ENCODE measurements at places on chromosomes 4 and X. TPM values are rescaled to one million over a fixed set of nuclear protein-coding genes. Genes with fewer than 3 reads are reported as not detected.

DNA sequence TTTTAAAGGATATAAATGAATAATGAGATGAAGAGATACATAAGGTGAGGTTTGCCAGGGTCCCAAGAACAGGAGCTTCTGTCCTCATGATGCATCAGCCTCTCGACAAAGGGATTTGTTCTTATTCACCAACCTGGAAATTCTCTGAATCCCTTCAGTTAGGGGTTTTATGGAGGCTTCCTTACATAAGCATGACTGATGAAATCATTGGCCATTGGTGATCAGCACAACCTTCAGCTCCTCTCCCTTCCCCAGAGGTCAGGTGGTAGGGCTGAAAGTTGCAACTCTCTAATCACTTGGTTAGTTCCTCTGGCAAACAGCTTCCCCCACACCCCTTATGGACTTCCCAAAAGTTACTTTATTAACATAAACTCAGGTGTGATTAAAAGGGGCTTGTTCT is 222.0 kb downstream of the SPRY1 start:
- DNase-seq, result no peak
- H3K27me3 ChIP-seq, result no peaks in the 10 kb centered on the region
- peaks cover 10% of the 10 kb centered on the region for H3K4me1 ChIP-seq

DNA sequence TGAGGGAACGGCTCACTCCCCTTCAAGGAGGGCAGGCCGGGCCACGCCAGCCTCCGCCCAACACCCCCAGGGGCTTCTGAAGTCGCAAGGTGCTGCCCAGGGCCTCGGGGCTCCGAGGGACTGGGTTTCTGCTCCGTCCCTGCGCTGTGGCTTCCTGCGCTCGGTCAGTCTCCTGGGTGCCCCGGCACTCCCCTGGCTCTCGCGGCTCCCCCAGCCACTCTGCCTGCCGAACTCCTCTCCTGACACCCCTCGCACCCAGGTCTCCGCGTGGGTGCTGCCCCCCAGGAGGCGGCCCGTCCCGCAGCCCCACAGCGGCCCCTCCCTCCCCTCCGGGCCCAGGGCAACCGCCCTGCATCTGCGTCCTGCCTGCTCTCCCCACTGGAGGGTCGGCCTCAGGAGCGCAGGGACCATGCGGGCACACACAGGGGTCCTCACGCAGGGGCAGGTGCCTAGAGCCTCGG is 151.9 kb downstream of the AFAP1 start:
- H3K27me3 ChIP-seq, result no peaks in the 10 kb centered on the region
- no peak overlapping the region for H3K27ac ChIP-seq
- no peak overlapping the region for H3K4me3 ChIP-seq
- DNase-seq, result no peak

- H3K4me1 ChIP-seq, result no peaks in the 10 kb centered on the region
- H3K27me3 ChIP-seq, result peaks cover 9% of the 10 kb centered on the region
- H3K36me3 ChIP-seq, result no peaks in the 10 kb centered on the region
Measured at GRCh38 chrX:50002067-50002714, 79.8 kb downstream of the CLCN5 start.

AGTR2 gene
- total RNA-seq, result 0.78 TPM

GRCh38 chr4:114890773-114891172 is 222.6 kb downstream of the NDST4 start:
- no peak overlapping the region for H3K4me3 ChIP-seq
- DNase-seq, result no peak
- H3K27me3 ChIP-seq, result no peaks in the 10 kb centered on the region
- H3K4me1 ChIP-seq, result no peaks in the 10 kb centered on the region
- no peaks in the 10 kb centered on the region for H3K36me3 ChIP-seq

STS gene
- 4.8 TPM for total RNA-seq

- no peaks in the 10 kb centered on the region for H3K4me1 ChIP-seq
- H3K4me3 ChIP-seq, result no peak overlapping the region
- no peak overlapping the region for H3K27ac ChIP-seq
- H3K27me3 ChIP-seq, result no peaks in the 10 kb centered on the region
- H3K36me3 ChIP-seq, result no peaks in the 10 kb centered on the region
- no peak for DNase-seq
Measured at GRCh38 chr4:107453987-107454386, 266.0 kb downstream of the PAPSS1 start.

- H3K36me3 ChIP-seq, result no peaks in the 10 kb centered on the region
- DNase-seq, result no peak
- no peak overlapping the region for H3K4me3 ChIP-seq
- no peaks in the 10 kb centered on the region for H3K4me1 ChIP-seq
- no peak overlapping the region for H3K27ac ChIP-seq
Measured at GRCh38 chr4:56668267-56668666, 12.8 kb downstream of the HOPX start.

MCF2 gene
- total RNA-seq, result 7.1 TPM

DNA sequence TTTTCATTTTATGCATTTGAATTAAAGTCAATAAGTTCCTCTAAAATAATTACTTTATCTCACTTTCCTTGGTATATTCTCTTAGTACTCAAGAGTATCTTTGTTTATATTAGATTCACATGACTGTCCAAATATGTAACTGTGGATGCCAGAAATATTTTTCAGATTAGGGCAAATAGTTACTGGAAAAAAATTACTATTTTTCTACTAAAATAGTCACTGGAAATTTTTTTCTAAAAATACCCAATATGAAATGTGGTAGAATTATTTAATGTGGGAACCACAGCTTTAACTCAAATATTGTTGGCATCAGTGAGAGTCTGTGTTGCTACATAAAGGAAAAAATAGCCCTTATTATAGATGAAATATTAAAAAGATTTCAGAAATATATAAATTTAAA is 70.4 kb upstream of the NMU start:
- no peak for DNase-seq
- no peak overlapping the region for H3K4me3 ChIP-seq
- no peak overlapping the region for H3K27ac ChIP-seq

GRCh38 chr4:111639120-111639690 is 506.0 kb upstream of the FAM241A start:
- no peak overlapping the region for H3K27ac ChIP-seq
- H3K4me3 ChIP-seq, result no peak overlapping the region
- no peak for DNase-seq
- no peaks in the 10 kb centered on the region for H3K4me1 ChIP-seq

DCLK2 gene
- 6.5 TPM for total RNA-seq

DNA sequence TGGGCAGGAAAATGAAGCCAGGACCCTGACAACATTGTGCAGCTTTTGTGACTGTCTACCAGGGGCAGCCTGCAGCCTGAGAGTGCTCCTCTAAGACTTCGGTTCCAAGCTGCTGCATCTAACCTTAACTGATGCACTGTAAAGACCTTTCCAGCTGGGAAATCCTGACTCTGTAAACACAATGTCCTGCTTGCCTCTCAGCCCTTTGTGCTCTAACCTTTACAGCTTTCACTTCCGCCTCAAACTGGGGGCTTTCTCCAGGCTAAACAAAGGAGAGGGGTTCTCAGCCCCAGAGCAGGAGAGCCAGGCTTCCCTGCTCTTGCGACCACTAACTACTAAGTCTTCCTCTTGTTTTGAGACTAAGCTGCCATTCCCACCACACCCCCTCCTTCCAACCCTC is 19.3 kb upstream of the RASL11B start:
- no peak overlapping the region for H3K27ac ChIP-seq
- H3K36me3 ChIP-seq, result no peaks in the 10 kb centered on the region
- H3K4me1 ChIP-seq, result peaks cover 14% of the 10 kb centered on the region

DNA sequence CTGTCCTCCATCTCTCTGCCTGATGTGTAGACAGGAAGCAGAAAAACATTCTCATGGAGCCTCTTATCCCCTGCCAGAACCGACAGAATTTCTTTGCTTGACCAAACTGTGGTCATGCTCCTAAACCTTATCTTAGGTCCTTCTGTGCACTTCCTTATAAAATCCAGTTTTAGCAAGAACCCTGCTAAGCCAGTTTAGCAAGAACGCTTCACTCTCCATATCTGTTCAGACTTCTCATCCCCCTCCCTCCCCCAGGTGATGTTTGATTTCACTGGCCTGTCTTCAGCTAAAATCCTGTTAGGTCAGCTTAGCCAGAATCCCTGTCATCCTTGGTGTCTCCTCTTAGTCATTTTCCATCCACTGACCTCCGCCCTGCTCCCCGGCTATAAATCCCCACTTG is 1130.9 kb upstream of the PRKX start:
- no peaks in the 10 kb centered on the region for H3K27me3 ChIP-seq
- no peak for DNase-seq
- no peaks in the 10 kb centered on the region for H3K36me3 ChIP-seq
- H3K4me1 ChIP-seq, result no peaks in the 10 kb centered on the region
- H3K4me3 ChIP-seq, result no peak overlapping the region

HGFAC gene
- not detected for total RNA-seq

FAM236B gene
- total RNA-seq, result not detected

MAGEA4 gene
- not detected for total RNA-seq

PLXNB3 gene
- total RNA-seq, result 34.9 TPM

- no peaks in the 10 kb centered on the region for H3K4me1 ChIP-seq
- H3K4me3 ChIP-seq, result no peak overlapping the region
- no peaks in the 10 kb centered on the region for H3K36me3 ChIP-seq
- DNase-seq, result no peak
Measured at GRCh38 chr4:21181716-21182115, 481.5 kb downstream of the PACRGL start.

DNA sequence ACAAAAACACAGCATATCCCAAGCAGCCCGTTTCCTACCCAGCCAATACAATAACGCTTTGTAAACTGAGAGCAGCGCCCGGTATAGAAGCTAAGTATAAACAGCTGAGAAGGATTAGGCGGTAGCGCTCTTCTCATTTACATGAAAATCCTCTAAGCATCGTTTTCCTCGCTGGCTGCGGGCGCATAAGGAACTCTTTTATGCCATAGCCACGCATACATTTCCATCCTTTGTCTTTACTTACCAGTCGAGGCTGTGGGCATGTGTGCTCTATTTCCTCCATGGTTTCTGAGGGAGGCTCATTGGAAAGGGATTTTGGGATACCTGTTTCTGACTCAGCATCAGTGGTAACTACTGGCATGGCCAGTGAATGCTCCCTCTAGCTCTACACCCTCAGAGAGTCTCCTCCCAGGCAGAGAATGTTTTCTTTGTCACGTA is 383 bp downstream of the PCYT1B start:
- DNase-seq, result no peak
- peaks cover 27% of the 10 kb centered on the region for H3K27me3 ChIP-seq
- no peaks in the 10 kb centered on the region for H3K4me1 ChIP-seq
- H3K27ac ChIP-seq, result no peak overlapping the region
- no peak overlapping the region for H3K4me3 ChIP-seq

BBS12 gene
- total RNA-seq, result 6.1 TPM

- no peak overlapping the region for H3K27ac ChIP-seq
- no peak for DNase-seq
- no peaks in the 10 kb centered on the region for H3K4me1 ChIP-seq
Measured at GRCh38 chrX:817759-818300, 187.2 kb downstream of the SHOX start.

DNA sequence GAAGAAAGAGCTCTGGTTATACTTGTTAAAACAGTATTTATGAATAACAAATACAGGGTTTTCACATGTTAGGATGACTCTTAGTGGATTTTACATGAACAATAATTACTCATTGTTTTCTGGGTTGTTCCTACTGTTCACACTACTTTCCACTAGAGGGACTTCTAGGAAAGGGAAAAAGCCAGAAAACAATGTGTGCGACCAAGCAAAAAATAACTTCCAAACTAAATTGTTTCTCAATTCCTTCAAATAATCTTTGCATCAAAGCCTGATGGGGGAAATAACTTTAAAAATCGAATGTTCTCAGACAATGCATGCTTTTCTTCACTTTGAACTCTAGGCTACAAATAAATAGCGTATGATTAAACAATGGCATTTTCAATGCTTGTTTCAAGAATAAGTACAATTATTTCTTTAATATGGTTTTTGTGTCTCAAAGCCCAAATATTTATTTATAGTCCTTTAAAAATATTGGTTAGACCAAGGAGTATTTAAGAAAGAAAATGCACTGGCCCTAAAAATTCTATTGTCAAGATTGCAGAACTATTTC is 72.1 kb upstream of the ETNPPL start:
- peaks cover 16% of the 10 kb centered on the region for H3K27me3 ChIP-seq
- DNase-seq, result no peak
- no peak overlapping the region for H3K27ac ChIP-seq
- no peak overlapping the region for H3K4me3 ChIP-seq
- no peaks in the 10 kb centered on the region for H3K4me1 ChIP-seq
- H3K36me3 ChIP-seq, result no peaks in the 10 kb centered on the region

GRCh38 chr4:176726803-176727202 is 65.9 kb downstream of the VEGFC start:
- no peaks in the 10 kb centered on the region for H3K36me3 ChIP-seq
- no peak for DNase-seq
- no peaks in the 10 kb centered on the region for H3K4me1 ChIP-seq
- peak overlapping the region; percentile 27 for H3K27ac ChIP-seq
- H3K4me3 ChIP-seq, result no peak overlapping the region

TMEM144 gene
- 44.8 TPM for total RNA-seq

HEPH gene
- 91.7 TPM for total RNA-seq

YY2 gene
- 2.3 TPM for total RNA-seq

DNA sequence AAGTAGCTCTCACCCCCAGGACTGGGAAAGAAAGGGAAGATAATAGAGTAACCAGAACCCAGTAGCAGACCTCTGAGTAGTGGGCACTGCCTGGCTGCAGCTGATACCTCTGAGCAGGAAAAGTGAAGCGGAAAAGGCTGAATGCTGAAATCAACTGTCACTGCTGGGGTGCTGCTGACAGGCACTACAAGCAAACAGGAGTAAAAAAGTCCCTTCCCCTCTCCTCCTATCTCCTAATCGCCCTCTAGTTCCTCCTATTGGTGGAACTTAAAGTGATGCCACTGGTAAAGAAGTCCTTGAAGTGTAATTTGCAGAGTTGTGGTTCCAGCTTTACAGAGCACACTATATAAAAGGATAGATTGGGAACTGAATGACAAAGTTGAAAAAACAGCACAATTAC is 32.8 kb upstream of the GLRB start:
- H3K4me1 ChIP-seq, result no peaks in the 10 kb centered on the region
- no peaks in the 10 kb centered on the region for H3K36me3 ChIP-seq
- no peak overlapping the region for H3K4me3 ChIP-seq
- no peak for DNase-seq
- H3K27ac ChIP-seq, result no peak overlapping the region

MID1 gene
- 13.7 TPM for total RNA-seq

DNA sequence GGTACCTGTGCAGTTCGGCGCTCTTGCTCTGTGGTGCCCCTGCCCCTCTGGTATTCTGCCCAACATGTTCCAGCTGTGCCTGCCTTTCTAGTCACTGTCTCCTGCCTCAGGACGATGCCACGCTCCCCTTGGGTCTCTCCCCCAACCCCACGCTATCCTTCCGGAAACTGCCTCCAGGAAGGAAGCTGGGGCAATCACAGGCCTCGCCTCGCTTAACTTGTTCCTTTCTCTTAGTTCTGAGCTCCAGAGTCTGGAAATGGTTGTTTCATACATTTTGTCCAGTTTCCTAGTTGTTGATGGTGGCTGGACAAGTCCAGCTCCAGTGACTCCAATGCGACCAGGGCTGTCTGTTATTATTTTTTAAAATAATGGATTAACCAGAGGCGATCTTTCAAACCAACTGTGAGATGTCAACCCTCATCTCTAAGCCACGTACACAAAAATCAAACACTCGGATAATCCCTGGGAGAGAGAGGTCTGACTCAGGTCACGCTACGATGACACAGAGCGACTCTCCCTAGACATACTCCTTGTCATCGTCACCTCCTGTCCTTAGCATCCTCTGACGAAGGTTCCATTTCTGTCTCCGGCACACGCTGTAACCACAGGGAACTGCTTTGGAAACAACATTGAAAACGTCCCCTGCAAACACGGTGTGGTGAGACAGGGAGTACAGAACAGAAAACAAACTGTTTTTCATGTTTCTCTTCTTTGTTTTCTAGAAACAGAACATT is 62.5 kb downstream of the ABLIM2 start:
- no peak overlapping the region for H3K27ac ChIP-seq
- no peak for DNase-seq
- H3K4me1 ChIP-seq, result peaks cover 15% of the 10 kb centered on the region
- no peak overlapping the region for H3K4me3 ChIP-seq
- no peaks in the 10 kb centered on the region for H3K27me3 ChIP-seq
